Activated CD4-positive, CD25-positive, alpha-beta regulatory T cell treated with anti-CD3 and anti-CD28 coated beads, Interleukin-2, amount 50 U/mL, for 24 hours (primary cell): ENCODE measurements at places on chromosomes 13 and 19.
A peak's percentile ranks its signal among the peaks of the same experiment; 100 is the strongest.

- peak; percentile 96 for ATAC-seq
These were observed 433 bp upstream of the ZNF616 start for GRCh38 chr19:52140032-52140710.

DNA sequence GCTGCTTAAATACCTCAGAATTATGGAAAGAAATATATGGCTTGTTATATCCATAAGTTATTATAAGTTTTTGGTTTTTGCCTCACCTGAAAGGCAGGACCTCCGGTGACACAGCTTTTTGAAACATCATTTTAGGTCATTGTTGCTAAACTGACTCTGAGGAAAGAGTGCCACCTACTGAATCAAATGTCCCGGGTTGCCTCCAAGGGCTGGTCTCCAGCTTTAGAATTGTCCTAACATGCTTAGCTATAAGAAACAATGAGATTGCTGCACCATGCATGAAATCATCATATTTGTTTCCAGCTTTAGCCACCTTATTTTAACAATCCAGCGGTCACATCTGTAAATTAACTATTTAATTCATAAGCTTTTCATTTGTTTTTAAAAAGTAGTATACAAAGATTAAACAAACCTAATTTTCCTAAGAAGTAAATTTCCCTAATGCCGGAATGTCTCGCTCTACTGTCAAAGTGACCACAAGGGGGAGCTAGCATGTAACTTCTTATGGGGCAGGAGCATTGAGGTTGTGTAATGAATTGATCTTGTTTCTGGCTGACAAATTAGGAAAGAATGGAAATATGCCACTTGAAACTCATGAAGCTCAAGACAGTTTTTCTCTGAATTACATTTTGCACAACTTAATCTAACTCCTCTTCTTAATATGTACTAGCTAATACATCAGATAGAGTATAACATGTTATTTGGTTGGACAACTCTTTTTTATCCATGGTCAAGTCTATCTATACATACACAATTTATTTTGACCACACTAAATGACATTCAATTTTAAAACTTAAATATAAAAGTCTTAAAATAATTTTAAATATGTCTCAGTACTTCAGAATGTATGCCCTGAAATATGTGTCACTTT is 6.7 kb upstream of the PCDH17 start:
- no peak for ATAC-seq

DNA sequence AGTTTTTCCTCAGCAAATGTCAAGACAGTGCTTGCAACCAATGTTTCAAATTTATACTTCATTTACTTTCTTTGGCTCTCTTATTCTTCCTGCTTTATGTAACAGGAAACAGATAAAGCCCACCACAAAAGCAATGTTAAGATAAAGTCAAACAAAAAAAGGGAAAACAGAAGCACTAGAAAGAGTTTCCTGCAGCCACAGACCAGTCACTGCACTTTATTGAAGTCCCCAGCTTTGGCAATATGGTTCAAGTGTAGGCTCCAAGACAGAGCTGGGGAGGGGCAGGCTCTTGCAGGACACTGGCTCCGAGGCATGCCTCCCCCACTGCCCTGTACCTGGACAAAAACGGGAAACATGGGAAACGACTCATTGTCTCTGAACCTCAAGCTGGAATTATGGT is 15.3 kb upstream of the CDC16 start:
- ATAC-seq = no peak

GRCh38 chr13:51844862-51845573 is at the start of gene TMEM272:
Gene TMEM272 (minus strand): TSS chr13:51845177. CDS start chr13:51838530, 6,647 bp downstream.
- peak; percentile 62 for ATAC-seq

DNA sequence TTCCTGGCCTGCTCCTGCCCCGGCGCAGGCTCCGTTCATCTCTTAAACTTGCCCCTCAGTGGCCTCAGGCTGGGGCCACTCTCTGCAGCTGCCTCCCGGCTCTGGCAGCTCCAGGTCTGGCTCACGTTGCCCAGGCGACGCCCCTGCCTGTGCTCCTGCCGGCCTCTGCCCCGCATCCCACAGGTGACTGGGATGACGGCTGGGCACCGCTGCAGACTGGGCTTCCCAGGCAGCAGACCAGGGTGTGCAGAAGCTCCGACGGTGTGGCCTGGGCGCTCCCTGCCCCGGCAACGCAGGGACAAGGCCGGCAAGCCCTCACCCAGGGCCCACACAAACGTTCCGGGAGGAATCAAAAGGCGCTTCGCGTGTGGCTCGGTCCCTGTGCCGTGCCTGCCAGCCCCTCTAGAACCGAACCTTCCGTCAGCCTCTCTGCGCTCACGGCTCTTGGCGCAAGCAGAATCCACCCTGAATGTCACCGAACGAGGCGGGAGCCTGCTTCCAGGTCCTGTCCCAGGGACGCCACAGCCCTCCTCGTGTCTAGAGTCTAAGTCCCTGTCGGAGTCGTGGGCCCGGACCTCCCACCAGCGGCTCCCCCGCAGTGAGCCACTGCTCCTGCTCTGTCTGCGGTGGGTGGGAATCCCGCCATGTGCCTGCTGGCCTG is 64.8 kb downstream of the MLLT1 start:
- ATAC-seq = no peak

- peak; percentile 52 for ATAC-seq
These were observed 16.5 kb upstream of the FOSB start for GRCh38 chr19:45451131-45451849.

GRCh38 chr13:21035498-21035897 is 25.9 kb downstream of the LATS2 start:
- no peak for ATAC-seq

GRCh38 chr19:52066258-52066863 is 17.7 kb upstream of the ZNF432 start:
- no peak for ATAC-seq

DNA sequence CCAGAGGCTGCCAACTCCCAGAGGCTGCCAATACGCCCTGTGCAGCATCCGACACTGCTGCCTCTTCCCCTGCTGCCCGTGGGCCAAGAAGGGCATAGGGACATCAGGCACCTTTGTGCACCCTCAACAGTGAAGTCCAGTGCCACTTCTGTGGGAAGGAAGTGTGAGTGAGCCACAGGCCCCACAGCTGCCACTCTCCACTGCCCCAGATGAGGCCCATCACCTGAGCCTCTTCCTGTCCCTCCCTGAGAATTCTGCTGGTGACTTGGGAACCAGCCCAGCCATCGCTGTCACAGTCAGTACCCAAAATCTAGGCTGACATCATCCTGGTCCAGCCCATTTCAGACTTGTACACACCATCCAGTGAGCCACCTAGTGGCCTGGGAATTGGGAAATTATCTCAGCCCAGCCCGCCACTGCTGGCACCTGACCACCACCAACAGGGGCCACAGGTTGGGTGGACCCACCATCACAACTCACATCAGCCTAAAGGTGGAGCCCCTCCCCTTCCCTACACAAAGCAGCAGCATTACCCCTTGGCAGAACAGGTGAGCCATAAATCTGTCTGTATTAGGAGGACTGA is 733.9 kb upstream of the KLHL1 start:
- no peak for ATAC-seq

DNA sequence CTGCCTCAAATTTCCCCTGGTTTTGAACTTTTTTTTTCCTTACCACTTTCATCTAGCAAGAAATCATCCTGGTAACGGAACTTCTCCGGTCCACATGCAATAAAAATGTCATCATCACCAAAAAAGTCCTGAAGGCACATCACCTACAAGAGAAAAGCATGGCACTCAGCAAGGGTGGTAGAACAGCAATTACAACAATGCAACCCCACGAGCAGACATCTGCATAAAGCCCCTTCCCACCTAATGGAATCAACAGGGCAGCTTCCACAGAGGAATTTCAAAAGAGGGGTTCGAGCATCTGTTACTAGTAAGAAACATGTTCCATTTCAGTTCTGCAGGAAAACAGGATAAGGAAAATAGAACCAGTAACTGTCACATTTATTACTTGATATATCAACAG is 183.9 kb downstream of the DCLK1 start:
- ATAC-seq = no peak

DNA sequence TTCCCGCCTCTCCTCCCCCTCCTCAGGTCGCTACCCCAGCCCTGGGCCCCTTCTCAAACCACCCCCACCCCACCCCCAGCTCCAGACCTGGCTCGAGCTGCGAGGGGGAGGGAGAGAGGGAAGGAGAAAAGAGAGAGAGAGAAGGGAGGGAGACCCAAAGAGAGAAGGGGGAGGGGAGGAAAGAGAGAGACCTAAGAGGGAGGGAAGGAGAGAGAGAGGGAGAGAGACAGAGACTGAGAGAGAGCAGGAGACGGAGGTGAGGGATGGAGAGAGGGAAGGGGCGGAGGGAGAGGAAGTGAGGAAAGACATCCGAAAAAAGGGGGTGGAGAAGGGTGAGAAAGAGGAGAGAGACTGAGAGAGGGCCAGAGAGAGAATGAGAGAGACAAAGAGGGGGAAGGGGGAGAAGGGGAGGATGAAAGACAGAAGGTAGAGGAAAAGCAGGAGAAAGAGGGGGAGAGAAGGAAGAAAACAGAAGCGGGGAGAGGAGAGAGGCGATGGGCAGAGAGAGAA is 2.0 kb upstream of the SPACA6 start:
- no peak for ATAC-seq
